ENCODE measurements at places on chromosomes 2 and 18.
A peak's percentile ranks its signal among the peaks of the same experiment; 100 is the strongest.

- no peak for DNase-seq
Observed at GRCh38 chr2:183490914-183491313, 366.7 kb downstream of the NUP35 start.

DNA sequence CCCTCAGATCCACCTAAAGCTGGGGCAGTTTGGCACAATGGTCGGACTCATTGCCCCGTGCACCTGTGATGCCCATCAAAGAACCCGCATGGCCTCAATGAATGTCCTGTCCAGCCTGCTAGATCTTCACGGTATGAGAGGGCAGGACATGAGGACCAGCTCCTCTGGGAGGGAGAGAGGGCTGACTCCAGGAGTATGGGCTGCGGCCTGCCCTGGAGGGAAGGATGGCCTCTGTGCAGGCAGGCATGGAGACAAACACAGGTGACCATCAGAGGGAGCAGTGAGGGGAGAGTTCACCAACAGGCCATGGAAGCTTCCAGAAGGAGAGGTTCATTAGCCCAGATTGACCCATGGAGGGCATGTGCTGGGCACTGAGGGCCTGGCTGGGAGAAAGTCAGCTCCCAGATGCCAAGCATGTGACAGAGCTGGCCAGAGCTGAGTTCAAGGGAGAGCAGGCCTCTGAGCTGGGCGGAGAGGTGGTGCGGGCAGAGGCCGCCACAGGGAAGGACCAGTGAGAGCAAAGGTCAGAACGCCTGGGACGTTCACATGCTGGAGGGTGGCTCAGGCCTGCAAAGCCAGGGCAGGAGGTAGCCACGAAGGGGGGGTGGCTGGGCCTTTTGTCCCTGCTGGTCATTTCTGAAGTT, 36.2 kb downstream of the HJURP start:
- no peak for DNase-seq

DNA sequence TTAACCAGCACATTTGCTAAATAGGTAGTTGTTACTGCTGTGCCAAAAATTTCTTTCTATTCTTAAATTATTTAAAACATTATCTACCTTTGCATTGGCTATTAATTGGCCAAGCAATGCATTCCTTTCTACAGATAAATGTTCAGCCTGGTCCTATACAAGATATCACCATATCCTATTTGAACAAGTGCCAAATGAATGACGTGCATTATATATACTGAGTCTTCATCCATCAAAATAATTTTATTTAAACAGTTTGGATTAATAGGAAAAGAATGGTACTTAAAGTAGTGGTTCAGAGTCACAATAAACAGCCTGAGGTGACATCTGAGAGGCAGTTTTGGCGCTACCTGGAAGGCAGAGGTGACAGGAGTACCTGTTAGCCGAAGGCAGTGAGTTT, 230.1 kb upstream of the EPAS1 start:
- no peak for DNase-seq

GRCh38 chr2:19363474-19363778, 5.0 kb upstream of the OSR1 start:
- no peak for DNase-seq

- DNase-seq = no peak
Observed at GRCh38 chr2:81303321-81303720, 998.8 kb upstream of the LRRTM1 start.

DNA sequence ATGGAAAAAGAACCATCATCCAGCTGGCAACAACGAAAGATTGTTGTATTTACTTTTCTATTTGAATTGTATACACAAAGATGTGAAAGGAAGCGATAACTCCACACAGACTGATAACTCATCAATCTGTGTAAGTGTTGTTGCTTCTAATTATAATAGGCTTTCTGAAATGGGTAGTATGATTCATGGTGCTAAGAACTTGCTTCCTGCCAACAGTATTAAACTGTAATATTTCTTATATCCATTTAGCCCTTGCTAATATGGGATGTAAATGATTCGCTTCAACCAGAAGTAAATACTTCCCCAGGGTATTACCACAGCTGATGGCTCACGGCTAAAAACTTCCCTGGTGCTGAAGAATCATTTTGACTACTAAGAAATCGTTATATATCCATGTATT, 70.2 kb downstream of the TMEM163 start:
- no peak for DNase-seq

- no peak for DNase-seq
Observed at GRCh38 chr18:44080054-44080453, 600.6 kb upstream of the SETBP1 start.

DNA sequence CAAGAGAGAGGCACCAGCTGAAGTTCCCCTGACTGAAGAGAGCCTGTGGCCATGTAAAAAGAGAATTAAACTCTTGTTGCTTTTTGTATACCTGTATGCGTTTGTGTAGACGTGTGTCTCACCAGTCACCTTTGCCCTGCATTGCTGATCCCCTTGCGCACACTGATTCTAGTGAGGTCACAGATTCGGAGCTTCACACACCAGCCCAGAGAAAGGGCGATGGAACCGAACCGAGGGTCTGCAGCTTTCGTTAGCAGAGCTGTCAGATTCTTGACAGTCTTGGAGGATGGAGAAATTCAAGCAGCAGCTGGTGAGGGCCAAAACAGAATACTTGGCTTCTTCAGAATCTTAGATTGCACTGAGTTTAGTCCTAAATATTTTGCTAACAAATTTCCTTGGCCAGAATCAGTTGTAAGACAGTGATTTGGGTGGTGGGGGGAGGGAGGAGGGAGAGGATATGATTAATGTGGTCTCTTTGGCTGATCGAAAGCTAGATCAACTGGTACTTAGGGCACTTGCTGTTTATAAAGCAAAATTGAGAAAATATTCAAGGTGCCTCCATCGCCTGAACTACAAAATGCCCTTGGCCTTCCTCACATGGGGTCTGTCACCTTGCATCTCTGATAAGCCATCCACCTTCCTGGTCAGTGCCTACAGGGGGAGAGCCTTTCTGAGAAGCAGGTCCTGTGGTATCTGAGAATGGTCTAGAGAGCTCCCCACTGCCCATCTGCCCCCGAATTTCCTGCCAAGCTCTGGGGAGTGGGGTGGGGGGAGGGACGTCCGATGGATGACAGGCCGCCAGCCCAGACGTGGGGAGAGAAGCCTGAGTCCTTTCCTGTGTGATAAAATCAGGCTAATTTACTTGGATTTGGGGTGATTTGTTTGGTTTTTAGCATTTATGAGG, 123.5 kb downstream of the CABLES1 start:
- no peak for DNase-seq

DNA sequence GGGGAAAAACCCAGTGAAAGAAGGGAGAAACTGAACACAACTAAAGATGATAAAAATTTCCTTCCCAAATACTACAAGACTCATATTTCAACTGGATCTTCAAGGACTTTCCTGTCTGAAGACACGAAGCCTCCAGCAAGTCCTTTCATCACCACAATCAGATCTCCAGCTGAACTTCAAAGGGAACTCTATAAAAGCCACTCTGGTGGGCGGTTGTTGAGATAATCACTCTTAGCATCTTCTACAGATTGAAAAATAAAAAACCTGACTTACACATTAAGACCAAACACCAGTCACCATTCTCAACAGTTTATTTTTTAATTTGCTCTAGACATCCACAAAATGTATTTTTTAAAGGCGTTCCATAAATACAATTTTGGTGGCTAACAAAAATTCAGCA, 4.4 kb downstream of the REV1 start:
- no peak for DNase-seq

GRCh38 chr2:16043627-16044026, 103.3 kb downstream of the MYCN start:
- no peak for DNase-seq

- no peak for DNase-seq
Observed at GRCh38 chr18:78734614-78734945, 245.0 kb upstream of the SALL3 start.

- peak; percentile 80 for DNase-seq
Observed at GRCh38 chr2:11778923-11779757, 32.7 kb downstream of the LPIN1 start.

DNA sequence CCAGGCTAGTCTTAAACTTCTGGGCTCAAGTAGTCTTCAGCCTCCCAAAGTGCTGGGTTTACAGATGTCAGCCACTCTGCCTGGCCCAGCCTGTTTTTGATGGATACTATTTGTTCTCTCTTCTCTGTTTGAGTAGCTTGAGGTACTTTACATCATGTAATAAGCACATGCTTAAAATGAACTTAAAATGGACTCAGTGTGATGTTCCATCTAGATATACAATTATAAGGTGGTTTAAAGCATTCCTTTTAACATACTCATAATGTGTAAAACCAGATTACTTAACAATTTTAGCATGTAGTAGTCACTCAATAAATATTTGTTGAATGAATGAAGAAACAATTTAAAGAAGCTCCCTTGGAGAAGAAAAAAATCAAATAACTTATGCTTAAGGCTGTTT, 9.6 kb downstream of the PTPRM start:
- no peak for DNase-seq

DNA sequence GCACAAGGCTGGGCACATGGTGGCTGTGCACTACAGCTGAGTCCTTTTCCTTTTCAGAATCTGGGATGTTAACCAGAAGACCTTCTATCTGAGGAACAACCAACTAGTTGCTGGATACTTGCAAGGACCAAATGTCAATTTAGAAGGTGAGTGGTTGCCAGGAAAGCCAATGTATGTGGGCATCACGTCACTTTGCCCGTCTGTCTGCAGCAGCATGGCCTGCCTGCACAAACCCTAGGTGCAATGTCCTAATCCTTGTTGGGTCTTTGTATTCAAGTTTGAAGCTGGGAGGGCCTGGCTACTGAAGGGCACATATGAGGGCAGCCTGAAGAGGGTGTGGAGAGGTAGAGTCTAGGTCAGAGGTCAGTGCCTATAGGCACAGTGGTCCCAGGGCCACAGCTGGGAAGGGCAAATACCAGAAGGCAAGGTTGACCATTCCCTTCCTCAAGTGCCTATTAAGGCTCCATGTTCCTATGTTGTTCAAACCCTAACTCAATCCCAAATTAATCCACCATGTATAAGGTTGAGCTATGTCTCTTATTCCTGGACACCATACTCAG, 2.2 kb downstream of the IL1RN start:
- no peak for DNase-seq

- DNase-seq = no peak
Observed at GRCh38 chr2:8089596-8089995, 592.3 kb upstream of the ID2 start.

DNA sequence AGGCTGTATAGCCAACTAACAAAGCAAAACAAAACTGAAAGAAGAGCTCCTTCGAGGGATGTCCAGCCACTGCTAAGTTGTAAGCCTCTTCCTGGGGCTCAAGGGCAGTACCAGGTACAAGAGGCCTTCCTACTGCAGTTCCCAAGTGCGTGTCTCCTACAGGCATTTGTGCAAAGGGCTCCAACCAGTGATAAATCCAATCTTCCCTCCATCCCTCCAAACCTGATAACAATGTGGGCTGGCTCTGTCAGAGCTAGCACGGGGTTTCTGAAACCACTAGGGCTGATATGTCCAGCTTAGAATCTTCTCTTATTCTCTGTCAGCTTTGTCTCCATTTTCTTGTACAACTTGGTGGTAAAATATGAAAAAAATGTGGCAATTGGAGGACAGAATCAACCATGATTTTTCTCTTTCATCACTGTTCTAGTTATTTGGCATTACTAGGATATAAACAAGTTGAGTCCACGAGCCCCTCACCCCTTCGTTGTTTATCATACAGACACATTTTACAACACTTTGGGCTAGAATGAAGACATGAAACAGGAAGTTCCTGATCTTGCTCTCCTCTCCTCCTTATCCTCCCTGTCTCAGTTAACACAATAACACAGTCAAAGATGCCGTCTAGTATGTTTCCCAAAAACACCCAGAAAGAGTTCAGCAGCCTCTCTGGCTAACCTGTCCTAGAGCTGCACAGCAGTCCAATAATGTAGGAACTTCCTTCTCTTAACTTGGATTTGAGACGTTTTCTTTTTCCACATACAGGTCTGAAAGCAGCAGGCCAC, 35.4 kb upstream of the WIPF1 start:
- no peak for DNase-seq

GRCh38 chr2:174138161-174138560, 110.2 kb downstream of the OLA1 start:
- DNase-seq = no peak

- DNase-seq = peak; percentile 37
Observed at GRCh38 chr2:196915507-196916189, 10.9 kb downstream of the PGAP1 start.

DNA sequence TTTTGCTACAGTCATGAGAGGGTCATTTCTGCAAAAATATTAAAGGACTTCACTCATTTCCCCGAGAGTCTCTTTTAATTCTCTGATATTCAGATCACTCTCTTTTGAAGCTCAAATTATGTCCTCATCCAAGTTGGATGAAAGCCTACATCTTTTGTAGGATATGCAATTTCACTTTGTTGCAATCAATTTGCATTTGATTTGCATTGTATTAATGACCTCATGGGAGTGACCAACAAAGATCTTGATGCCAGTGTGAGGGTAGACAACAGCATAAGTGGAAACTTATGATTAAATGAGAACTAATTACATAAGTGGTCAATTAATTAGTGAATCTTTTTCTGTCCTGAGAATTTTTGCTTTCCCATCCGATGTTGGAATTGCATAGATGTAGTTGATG, 60.3 kb upstream of the UPP2 start:
- DNase-seq = no peak

DNA sequence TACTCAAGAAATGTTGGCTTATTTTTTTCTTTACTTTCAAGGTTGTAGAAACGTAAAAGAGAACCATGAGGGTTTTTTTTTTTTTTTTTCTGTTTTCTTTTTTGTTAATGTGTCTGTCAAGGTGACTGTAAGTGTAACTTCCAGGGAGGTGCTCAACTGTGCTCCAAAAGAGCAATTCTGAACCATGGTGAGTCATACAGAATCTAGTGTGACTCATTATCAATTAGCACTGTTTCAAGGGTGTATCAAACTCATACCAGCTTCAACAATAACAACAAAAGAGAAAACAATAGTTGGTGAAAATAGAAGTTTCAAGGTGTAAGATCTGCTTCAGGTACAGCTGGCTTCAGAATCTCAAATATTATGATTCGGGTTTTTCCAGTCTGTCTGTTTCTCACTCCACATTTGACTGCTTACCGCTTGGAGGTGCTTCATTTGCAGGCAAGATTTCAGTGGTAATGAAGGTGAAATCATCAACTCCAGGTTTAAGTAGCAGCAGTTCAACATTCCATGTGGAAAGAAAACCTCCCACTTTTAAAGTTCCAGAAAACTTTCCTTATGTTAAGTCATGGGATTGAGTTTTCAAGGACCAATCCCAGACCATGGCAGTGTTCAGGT, 850.6 kb downstream of the CNTNAP5 start:
- no peak for DNase-seq

DNA sequence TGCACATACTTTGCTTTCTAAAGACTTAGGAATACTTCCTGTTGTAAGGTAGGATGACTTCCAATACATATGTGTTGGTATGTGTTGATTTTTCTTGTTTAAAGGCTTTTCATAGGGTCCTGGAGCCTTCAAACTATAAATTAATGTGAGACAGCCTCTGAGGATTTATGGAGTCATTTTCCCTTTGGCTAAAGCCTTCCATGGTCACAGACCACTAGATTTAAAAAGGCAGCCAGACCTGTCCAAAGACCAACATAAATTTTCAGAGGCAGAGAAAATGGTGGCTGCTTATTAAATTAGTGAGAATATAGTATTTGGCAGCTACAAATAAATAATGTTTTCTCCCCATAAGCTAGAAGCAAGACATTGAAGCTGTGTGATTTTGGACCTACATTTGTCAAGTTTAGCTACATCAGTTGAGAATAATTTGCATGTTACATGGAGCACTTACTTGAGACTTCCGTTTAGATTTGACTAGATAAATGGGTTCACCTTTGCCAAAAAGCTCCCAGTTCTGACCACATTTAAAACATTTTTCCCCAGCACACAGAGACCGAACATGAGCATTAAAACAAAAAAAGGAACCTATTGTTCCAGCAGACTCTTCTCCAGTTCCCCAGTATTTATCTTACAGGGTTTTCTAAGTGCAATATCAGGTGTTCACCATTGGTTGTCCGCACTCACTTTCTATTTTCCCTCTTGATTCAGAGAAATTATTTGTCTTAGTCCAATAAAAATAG, 402.9 kb downstream of the PARD3B start:
- DNase-seq = no peak
